ENCODE measurements at places on chromosomes 11 and 22.

DNA sequence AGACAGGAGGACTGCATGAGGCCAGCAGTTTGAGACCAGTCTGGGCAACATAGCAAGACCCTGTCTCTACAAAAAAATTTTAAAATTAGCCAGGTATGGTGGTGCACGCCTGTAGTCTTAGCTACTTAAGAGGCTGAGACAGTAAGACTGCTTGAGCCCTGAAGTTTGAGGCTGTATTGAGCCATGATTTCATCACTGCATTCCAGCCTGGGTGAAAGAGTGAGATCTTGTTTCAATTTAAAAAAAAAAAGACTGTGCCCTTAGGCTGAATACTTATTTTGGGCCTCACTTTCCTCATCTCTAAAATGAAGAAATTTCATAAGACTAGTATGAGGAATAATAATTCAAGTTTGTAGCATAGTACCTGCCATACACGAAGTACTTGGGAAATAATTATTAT is 6.9 kb downstream of the AQP11 start:
- DNase-seq, result no peak

- no peak for DNase-seq
Observed at GRCh38 chr22:35275580-35275979, 18.3 kb downstream of the HMGXB4 start.

- DNase-seq, result no peak
Observed at GRCh38 chr11:76495019-76495418, 50.2 kb downstream of the EMSY start.

GRCh38 chr11:43123443-43123842 is 188.4 kb upstream of the API5 start:
- no peak for DNase-seq

- DNase-seq, result no peak
Observed at GRCh38 chr11:1224491-1225385, 1.9 kb downstream of the MUC5B start.

- no peak for DNase-seq
Observed at GRCh38 chr11:30344085-30344484, 21.2 kb downstream of the ARL14EP start.

GRCh38 chr22:23231471-23232093 is 51.3 kb downstream of the BCR start:
- DNase-seq, result no peak

- no peak for DNase-seq
Observed at GRCh38 chr11:97687111-97687510, 1297.3 kb downstream of the JRKL start.

DNA sequence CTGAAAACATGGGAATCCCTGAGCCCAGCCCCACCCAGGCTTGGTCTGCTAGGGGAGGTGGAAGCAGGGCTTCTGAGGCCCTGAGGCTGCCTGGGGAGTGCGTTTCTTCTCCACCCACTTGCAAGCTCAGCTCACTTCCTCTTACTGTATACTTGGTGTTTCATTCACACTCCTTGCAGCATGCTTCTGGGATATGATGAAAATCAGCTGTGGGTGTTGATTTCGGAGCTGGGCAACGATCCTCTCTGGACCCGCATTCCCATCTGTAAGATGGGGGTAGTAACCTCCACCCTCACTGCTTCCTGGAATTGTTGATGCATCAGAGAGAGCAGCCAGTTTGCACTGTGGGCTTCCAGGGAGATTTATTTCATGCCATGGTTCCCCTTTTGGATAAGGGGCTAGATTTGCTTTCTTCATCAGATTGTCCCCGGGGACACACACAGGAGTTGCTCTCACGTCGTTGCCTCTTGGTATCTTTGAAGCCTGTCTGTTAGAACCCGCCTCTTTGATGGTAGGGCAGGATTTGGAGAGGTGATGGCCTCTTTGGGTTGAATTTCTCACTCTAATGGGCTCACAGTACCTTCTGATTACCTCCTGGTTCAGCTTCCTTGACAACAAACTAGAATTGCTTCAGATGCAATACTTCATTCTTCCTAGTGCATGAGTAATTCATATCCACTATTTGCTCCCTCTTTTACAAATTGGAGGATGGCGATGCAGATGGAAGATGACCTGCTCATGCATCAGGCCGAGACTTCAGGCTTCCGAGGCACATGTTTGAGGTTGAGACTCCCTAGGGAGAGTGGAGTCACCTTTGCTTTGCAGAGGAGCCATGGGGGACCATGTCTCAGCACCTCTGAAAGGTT is 40.4 kb downstream of the BCR start:
- DNase-seq, result no peak

DNA sequence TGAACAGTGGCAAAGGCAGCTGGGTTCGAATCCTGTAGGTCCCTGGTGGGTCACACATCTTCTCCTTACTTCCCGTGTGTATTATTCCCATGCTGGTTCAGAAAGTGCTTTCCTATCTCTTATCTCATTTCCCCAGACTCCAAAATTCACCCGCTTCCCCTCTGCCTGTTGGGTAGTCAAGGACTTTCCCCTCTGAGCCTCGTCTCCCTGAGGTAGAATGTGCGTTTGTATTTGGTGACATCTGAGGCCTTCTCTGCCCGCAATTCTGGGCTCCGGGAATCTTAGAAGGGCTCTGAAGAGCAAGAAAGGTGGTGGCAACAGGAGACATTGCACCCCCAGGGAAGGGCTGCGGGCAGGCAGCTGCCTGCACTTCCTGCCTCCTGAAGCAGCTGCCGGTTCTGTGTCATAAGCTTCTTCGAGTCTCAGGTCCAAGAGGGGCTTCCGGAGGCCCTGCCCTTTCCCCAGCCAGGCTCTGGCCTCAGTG is 5.9 kb downstream of the LRRC32 start:
- DNase-seq, result no peak

- no peak for DNase-seq
Observed at GRCh38 chr11:20973940-20974559, 304.7 kb downstream of the NELL1 start.

Measured in effector memory CD8-positive, alpha-beta T cell (primary cell).